ENCODE measurements at places on chromosomes 13 and 19.

DNA sequence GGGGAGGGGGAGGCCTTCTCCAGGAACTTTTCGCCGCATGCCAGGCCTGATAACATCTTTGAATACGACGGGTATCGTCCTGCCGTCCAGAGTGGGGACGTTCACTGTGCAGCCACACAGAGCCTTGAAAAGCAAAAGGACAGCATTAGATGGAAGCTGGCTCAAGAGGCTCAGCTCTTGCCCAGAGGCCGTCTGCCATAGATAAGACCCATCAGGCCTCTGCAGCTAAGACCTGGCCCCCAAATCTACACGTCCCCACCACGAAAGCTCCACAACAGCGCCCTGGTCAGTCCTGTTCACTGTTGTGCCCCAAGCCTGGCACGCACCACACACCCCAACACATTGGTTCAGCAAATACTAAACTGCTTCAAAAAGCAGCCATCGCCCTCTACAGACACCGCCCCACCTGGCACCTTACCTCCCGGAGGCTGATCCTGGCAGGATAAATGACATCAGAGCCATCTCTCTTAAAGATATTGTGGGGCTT lies 2.1 kb downstream of the DNAJB1 start:
- no peak for DNase-seq

GRCh38 chr13:41019011-41019487 lies at the start of gene ELF1:
Gene ELF1 (minus strand): TSS chr13:41019316. CDS start chr13:40982054, 37,262 bp downstream.
- DNase-seq, result peak; percentile 66

DNA sequence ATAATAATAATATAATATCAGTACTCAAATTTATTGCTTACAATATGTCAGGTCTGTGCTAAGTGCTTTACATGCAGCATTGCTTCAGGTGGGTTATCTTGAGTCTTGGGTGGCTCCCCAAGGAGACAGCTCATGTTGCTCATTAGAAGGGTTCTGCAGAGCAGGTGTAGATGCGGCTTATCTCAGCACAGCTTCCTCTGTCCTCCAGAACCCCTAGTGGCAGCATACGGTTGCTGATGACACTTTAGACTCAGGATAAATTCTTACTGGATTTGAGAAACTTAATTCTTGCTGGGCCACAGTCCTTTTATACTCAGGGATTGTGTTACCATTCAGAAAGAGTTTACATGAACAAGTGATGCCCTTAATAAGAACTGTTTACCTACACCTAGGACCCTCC lies 8.9 kb downstream of the COG3 start:
- no peak for DNase-seq

GRCh38 chr13:68984688-68985319 lies 1122.8 kb upstream of the ATXN8OS start:
- DNase-seq, result no peak

DNA sequence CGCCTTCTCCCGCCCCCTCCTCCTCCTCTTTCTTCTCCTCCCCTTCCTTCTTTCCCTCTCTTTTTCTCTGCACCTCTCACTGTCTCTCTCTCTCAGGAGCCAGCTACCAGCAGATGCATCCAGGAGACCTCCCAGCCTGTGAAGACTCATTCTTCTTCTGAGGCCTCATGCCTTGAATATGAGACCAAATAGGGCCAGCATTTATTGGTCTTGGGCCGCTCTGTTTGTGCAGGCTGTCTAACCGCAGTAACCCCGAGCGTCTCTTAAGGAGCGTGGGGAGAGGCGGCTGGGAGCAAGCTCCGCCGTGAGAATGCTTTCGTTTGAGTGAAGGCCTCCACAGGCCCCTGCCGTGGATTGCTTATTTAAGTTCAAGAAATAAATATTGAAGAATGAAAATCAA lies 167.0 kb downstream of the NUFIP1 start:
- DNase-seq, result no peak

DNA sequence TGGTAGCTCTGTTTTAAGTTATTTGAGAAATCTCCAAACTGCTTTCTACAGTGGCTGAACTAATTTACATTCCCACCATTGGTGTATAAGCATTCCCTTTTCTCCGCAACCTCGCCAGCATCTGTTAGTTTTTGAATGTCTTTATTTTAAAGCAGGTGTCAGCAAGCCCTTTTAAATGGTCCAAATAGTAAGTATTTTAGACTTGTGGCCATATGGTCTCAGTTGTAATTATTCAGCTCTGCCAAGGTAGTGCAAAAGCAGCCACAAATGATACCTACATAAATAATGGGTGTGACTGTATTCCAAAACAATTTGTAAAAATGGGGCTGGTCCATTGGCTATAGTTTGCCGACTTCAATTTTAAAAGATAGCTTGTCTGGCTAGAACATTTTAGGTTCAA lies 58.7 kb upstream of the TMTC4 start:
- DNase-seq, result no peak

GRCh38 chr13:114313061-114313860 lies 1.0 kb upstream of the CHAMP1 start:
- DNase-seq, result no peak

GRCh38 chr13:41002606-41003005 lies 16.5 kb downstream of the ELF1 start:
- no peak for DNase-seq

- DNase-seq, result no peak
Observed at GRCh38 chr19:27764186-27764804, 1448.7 kb downstream of the UQCRFS1 start.

DNA sequence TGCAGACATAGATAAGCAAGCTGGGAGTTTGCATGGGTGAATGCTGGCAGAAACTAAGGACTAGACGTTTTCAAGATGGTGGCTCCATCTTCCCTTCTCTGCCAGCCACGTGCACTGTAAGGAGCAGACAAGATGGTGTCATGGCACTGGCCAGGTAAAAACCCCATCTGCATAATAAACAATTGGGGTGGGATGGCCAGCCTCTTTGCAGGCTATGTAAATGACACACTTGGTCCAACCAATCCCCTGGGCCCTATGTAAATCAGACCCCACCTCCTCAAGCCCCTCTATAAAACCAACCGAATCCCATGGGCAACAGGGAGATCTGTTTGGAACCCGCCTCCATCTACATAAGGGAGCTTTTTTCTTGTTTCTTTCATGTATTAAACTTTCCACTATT lies 2.4 kb upstream of the OR7A5 start:
- no peak for DNase-seq
